ENCODE measurements at places on chromosomes 2 and 18. TPM values are rescaled to one million over a fixed set of nuclear protein-coding genes. Genes with fewer than 3 reads are reported as not detected.

The ZSWIM2 gene
- total RNA-seq: not detected

The ANO7 gene
- total RNA-seq: 2.3 TPM

The TGFA gene
- total RNA-seq: 5.0 TPM

The M1AP gene
- not detected for total RNA-seq

The DOK6 gene
- total RNA-seq: not detected

The COL4A3 gene
- 0.59 TPM for total RNA-seq

The GPR55 gene
- total RNA-seq: not detected

The PLB1 gene
- total RNA-seq: 1.5 TPM

The RAMP1 gene
- not detected for total RNA-seq

The PLEKHH2 gene
- total RNA-seq: 2.3 TPM

The QPCT gene
- 21.2 TPM for total RNA-seq

The TMEM37 gene
- 1.5 TPM for total RNA-seq

The EVA1A gene
- total RNA-seq: 11.4 TPM

The PPP1CB gene
- 114 TPM for total RNA-seq

The EMX1 gene
- not detected for total RNA-seq

The MPPE1 gene
- total RNA-seq: 18.3 TPM

The C2orf81 gene
- total RNA-seq: 2.7 TPM

The IL1RN gene
- 0.38 TPM for total RNA-seq

The CRYBA2 gene
- total RNA-seq: not detected

The DSC3 gene
- 1.2 TPM for total RNA-seq

The CAPN13 gene
- total RNA-seq: not detected

The CHCHD5 gene
- total RNA-seq: 67.2 TPM

The ANKRD62 gene
- total RNA-seq: not detected

The CD8B2 gene
- total RNA-seq: not detected

The FBXO36 gene
- 1.4 TPM for total RNA-seq

The ZNF532 gene
- total RNA-seq: 21.4 TPM

The ARL4C gene
- 55.9 TPM for total RNA-seq

The PECR gene
- 14.7 TPM for total RNA-seq

The CFC1 gene
- not detected for total RNA-seq

The VWC2L gene
- total RNA-seq: not detected

The TTN gene
- total RNA-seq: under 0.01 TPM

The ANKRD53 gene
- total RNA-seq: not detected

The TMEM200C gene
- total RNA-seq: not detected

The ACMSD gene
- total RNA-seq: not detected

The LONRF2 gene
- 3.5 TPM for total RNA-seq

The SLC19A3 gene
- total RNA-seq: 2.3 TPM

Measured in A549 treated with GW870086 at 1 μM for 4 hours (cell line).